NCI-H1930 (cell line): ENCODE measurements at places on chromosomes 16 and 17.

- no peak for DNase-seq
Observed at GRCh38 chr16:58205276-58206036, 7.5 kb upstream of the CSNK2A2 start.

DNA sequence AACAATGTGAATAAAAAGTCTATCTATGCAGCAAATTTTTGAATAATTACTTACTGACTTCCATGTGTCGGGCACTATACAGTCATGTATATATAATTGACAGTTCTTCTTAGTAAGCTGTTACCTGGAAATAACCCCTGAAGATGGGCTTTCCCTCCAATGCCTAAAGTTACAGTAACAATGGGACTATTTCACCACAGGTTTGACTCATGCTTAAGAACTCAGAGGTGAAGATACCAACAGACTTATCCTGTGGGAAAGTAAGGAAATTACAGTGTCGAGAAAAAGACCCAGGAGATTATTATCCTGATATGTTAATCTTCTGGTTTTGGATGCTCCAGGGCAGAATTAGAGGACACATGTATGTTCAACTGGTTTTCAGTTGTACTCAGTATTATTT is 601.5 kb upstream of the SOX9 start:
- DNase-seq, result no peak

DNA sequence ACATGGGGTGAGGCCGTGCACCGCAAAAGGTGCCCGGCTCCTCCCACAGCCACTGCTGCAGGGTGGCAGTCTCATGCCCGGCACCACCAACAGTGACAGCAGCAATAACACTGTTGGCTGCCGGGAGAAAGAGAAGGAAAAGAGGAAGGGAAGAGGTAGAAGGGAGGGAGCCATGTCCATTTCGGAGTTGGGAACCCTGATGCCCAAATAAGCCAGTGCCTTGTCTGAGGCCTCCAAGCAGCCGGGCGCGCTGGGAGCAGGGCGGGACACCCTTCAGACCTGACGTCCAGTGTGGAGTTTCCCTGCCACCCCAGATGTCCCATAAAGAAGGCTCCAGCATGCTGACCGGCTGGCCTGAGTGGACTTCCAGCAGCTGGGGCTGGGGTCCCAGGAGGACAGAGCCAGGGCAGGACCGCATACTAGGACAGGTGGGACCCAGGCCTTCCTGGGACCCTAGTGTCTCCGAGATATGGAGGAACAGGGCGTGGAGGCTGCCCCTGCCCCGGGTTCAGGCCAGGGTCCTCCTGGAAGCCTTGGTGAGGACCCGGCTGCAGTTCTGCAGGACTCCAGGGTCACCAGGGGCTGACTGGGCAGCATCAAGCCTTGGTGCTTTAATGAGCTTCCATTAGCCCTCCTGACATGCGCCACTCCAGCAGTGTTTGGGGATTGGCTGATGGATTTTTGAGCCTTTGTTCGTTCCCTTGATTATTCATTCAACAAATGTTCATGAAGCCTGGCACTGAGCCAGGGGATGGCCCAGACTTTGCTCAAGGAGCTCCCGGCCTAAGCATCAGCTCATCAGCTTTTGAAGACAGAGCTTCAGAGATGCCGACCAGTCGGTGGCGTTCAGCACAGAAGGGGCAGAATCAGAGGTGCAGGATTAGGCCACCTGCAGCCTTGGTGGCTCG is 223.6 kb upstream of the CIBAR2 start:
- no peak for DNase-seq

DNA sequence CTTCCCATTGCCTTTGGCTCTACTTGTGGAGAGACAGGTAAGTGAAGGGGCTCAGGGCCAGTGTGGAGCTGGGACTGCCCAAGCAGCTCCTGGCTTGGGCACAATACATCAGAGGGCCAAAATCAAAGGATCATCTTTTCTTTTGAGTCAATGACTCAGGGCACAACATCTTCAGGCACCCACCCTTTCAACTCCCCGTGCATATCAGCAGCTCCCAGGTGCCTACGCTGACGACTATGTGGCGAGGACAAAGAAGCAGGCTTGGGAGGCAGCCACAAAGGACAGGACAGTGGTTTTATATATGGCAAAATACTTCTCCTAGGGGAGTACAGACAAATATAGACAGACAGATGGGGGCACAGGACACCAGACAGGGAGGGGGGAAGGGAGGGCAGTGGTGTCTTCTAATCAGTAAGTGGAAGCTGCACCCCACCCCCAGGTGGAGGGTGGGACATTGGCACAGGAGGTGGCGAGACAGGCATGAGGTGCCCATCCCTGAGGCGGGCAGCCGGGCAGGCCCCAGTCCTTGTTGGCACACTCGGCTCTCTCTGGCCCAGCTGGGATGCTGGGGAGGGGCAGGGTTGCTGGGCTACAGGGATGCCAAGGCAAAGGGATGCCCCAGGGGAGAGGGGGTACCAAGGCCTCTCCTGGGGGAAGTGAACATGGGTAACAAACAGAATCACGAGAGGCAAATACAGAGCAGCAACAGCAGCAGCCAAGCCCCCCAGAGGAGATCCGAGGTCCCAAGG is 7.7 kb upstream of the ARL5C start:
- DNase-seq, result no peak

- no peak for DNase-seq
Observed at GRCh38 chr16:58345574-58346354, 46.5 kb upstream of the GINS3 start.

- peak; percentile 46 for DNase-seq
Observed at GRCh38 chr16:22898874-22899348, 84.9 kb downstream of the HS3ST2 start.

- DNase-seq, result peak; percentile 20
Observed at GRCh38 chr17:51166987-51167931, 1.0 kb downstream of the NME2 start.

DNA sequence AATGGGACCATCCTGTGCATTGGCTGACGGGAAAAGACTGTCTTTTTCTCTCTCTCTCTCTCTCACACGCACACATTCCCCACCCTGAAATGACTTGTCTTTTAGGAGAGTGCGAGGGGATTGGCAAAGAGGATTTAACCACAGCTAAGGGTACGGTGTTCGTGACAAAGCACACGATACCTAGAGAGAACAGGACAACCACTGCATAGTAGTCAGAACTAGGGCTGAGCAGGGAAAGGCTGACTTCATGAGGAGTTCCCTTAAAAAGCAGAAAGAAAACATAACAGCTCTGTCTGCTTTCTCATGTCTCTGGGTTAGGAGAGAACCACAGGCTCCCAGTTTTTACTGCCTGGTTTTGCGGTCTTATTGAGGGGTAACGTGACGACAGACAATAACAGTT is 742.8 kb upstream of the SOX9 start:
- DNase-seq, result no peak

DNA sequence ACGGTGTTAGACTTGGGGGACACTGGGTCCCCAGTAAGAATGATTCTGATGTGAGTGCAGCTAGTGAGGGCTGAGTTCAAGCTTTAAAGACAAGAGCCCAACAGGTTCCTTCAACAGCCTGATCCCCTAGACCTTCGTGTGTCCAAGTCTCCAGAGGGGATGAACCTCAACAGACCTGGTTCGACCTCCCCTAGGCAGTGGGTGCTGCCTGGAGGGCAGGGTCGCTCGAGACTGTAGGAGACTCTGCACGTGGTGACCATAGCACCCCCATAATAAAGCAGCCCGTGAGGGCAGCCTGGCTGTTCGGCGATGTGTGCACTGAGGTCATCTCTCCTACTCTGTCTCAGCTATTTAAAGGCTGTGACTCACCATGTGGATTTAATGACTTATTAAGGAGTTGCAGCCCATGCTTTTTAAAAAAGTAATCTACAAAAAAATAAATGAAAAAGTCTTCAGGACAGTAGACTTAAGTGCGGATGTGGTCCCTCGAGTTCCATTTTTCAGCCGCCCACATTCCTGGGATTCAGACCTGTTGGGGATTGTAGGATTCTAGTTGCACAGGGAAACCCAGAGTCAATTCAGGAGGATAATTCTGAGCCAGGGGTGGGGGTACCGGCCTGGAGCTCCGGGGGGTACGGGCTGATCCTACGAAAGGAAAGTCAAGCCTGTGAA is 23.4 kb upstream of the METRNL start:
- no peak for DNase-seq

DNA sequence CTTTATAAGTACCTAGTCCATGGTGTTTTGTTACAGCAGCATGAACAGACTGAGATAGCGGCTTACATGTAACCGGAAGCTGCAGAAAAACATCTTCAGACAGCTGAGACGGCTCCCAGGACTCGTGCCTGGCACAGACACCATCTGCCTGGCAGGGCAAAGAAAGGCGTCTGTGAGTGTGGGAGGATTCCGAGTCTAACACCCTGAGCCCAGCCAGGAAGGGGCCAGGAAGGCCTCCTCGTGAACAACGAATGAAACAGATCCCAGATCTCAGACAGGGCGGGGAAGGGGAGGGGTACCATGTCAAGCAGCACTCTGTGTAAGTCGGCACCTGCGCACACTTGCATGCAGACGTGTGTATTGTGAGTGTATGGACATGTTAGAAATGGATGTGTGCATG is 4.4 kb upstream of the CSNK1D start:
- DNase-seq, result no peak

- DNase-seq, result no peak
Observed at GRCh38 chr17:35645923-35646322, 58.8 kb downstream of the AP2B1 start.

DNA sequence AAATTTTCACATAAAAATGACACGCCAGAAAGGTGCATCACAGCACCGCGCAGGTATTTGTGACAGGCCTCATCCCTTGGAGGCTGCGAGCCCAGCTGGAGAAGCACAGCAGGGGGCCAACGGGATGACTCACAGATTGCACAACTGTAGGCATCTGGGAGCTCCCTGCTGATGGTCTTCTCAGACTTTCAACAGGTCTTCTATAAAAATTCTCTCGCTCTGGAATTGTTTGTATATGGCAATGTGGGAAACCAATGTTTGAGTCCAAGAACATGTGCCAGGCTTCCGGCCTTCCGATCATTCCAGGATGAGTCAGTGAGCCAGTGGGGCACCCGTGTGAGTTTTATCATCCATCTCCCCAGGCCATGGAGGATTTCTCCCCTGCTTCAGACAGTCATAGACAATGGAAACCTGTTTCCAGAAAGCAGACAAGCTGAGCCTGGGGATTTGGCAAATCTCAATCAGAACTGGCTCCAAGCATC is 24.1 kb upstream of the ADORA2B start:
- no peak for DNase-seq

- DNase-seq, result no peak
Observed at GRCh38 chr16:30478766-30479478, 6.4 kb downstream of the ITGAL start.

DNA sequence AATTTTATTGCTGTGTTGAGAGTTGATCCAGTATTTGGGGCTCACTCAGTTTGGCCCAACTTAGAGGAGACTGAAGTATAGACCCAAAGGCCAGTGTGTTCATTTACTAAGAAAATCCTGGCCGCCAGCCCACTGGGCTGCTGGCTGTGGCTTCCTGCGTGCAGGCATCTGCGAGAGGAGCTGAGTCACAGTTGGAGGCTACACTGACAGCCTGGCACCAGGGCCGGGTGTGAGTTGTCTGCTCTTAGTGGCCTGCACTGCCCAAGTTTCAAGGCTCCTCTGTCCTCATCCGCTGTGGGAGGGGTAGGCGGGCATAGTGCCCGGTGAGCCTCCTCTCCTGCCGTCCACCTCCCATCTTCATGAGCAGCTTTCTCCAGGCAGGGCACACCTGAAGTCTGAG is 54.2 kb downstream of the PLD6 start:
- no peak for DNase-seq

DNA sequence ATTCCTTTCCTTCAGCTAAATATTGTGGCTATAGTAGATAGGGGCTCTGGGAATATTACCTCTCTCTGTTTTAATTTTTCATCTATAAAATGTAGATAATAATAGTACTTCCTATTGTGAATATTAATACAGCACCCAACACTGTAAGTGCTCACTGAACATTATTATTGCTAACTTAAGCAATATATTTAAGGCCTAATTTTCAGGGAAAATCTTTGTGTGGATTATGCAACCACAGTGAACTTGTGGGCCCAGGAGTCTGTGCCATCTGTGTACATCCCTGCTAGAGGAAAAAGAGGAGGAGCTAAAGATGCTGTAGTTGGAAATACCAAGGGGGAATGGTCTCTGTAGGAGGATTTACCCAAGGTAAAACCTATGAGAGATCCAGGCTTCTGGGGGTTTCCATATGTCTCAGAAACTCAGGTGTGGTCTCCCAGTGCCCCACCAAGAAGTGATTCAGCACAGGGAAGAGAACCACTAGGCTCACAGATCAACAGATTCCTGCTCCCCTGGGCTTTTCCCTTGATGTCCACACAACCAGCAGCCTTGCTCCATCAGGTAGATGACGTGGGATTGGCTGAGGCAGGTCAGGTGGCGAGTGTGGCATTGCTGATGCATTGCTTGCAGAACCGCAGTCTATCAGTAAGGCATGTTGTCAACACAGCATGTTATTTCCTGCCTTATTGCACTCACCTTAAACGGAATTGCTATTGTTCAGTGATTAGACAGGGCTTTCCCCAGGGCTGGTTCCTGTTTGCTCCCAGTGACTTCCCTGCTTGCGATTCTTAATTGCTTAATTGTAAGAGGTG is 1.6 kb upstream of the N4BP1 start:
- peak; percentile 0 for DNase-seq

GRCh38 chr16:68230176-68230571 is 5.8 kb downstream of the ESRP2 start:
- DNase-seq, result no peak

- DNase-seq, result no peak
Observed at GRCh38 chr17:30224419-30224960, 11.0 kb downstream of the SLC6A4 start.

DNA sequence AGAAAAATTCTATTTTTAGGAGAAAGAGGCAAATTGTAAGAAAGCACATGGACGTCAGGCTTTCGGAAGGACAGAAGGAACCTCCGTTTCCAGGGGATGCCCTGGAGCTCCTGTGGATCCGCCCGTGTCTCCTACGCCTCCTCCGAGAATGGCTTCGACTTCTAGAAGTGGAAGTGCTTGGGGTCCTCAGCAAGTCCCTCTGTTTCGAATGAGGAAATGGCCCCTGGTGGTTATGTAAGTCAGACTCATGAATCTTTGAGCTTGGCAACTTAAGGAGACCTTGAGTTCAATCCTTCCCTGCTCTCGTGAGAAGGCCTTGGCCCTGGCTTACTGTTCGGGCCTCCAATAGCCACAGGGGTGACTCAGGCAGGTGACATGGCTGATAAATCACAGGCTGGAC is 38.9 kb downstream of the COX4I1 start:
- DNase-seq, result no peak

- no peak for DNase-seq
Observed at GRCh38 chr16:24858219-24859041, 12.7 kb downstream of the SLC5A11 start.

DNA sequence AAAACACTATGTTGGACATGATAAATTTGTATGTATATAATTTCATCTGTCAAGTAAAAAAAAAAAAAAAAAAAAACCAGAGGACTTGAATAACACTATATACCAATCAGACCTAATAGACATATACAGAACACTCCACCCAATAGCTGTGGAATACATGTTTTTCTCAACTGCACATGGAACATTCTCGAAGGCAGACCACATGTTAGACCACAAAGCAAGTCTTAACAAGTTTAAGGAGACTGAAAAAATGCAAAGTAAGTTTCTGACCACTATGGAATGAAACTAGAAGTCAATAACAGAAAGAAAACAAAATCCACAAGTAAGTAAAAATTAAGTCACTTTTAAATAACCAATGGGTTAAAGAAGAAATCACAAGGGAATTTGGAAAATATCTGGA is 8.4 kb upstream of the CNTNAP4 start:
- DNase-seq, result no peak

GRCh38 chr17:59365383-59365981 is 34.0 kb downstream of the YPEL2 start:
- no peak for DNase-seq
